ENCODE measurements at places on chromosomes 7 and 10.

DNA sequence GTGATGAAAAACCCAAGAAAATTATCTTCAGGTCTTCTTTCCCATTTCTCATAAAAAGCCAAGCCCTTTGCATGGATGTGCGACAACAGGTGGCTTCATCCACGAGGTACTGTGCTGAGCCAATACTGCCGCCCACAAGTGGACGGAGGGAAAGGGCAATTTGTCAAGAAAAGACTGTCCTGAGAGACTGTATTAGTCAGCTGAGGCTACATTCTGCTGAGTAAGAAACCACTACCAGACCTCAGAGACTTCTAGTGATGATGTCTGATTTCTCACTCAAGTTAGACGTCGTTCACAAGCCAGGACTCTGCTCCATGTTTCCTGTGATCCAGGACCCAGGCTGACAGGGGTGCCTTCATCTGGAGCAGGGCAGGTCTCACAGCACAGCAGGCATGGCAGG lies 171.5 kb upstream of the CDCA7L start:
- no peak for DNase-seq

DNA sequence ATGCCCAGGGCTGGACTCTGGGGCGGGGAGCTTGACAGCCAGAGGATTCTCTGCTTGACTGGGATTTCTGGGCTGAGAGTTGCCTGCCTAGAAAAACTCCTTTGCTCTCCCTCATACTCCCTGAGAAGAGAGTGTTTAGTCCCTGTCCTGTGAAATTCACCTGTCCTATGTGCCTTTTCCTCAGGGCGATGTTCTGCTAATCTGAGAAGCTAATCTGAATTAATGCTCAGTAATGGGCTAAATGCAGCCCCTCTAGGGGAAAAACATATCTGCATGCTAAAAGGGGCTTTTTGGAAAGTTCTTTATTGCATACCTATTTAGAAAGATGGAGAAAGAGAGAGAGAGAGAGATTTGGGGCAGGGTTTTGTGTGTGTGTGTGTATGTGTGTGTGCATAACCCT lies 454.4 kb downstream of the GATA3 start:
- no peak for DNase-seq

GRCh38 chr7:91323626-91324158 lies 59.5 kb downstream of the FZD1 start:
- no peak for DNase-seq

- DNase-seq, result no peak
Observed at GRCh38 chr10:21047096-21047495, 150.0 kb upstream of the NEBL start.

DNA sequence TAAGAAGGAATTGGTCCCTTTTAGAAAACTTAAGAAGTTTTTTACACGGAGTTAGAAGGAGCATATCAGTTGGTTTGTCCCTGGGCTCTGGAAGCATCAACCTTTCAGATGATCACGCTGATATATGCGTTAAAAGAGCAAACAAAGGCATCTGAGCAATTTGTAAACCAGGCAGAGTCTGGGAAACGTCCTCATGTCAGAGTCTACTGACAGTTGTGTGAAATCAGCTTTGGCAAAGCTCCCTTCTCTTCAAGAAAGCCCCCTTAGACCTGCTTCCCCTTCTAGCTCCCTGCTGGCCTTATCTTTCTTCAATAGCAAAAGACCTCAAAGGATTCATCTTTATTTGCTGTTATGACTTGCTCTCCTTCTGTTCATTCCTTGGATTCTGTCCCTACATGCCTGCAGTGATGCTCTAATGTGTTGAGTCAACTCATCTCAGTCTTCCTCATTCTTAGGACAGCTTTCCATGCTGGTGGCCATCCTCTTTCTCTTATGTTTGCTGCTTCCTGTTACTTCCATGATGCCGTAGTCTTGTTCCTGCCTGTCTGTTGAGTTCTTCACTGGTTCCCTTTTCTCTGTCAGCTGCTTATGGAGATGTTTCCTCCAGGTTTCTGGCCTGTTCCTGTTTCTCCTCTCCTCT lies 106.5 kb upstream of the BMPER start:
- no peak for DNase-seq

GRCh38 chr7:1460821-1461645 lies 1.8 kb upstream of the MICALL2 start:
- peak; percentile 69 for DNase-seq

DNA sequence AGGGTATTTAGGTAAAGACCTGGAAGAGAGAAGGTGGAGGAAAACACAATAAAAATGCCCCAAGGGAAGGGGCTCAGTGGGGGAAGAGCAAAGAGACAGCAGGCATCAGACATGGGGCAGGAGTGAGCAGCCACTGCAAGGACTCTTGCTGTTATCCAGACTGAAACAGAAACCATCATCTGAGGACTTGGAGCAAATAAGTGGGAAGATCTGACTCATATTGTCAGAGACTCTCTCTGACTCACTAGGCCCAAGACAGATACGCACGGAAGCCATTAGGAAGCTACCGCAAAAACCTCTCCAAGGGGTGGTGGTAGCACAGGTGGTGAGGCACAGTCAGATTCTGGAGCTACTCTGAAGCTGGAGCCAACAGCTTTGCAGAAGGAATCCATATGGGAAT lies 110.7 kb downstream of the RNF32 start:
- DNase-seq, result no peak

DNA sequence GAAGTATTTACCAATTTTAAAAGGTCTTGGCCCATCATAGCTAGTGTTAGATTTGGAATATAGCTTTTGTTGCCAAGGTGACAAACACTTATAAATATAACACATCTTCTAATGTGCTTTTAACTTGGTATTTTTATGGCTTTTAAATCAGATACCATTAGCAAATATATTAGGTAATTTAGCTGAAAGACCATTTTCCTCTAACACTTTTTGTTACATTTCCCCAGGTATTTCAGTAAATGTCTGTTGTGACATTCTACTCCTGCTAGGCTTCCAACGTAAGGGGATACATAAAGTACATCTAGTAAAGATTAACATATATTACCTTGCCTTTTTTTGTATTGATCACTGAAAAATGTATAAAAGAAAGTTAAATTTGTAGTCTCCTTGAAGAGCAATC lies 75.0 kb upstream of the SEM1 start:
- DNase-seq, result no peak

DNA sequence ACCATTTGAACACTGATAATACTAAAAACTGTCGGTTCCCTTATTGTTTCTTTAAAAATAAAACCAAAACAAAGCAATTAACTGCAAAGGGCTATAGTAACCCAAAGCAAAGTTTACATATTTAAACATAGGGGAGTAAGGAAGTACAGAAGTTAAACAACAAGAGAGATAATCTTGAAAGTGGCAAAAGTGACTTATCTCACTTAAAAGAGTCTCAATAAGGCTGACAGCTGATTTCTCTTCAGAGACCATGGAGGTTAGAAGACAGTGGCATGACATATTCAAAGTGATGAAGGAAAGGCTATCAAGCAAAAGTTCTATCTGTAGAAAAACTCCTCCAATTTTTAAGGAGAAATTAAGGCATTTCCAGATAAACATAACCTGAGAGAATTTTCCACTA lies 233.5 kb upstream of the HDAC9 start:
- no peak for DNase-seq

DNA sequence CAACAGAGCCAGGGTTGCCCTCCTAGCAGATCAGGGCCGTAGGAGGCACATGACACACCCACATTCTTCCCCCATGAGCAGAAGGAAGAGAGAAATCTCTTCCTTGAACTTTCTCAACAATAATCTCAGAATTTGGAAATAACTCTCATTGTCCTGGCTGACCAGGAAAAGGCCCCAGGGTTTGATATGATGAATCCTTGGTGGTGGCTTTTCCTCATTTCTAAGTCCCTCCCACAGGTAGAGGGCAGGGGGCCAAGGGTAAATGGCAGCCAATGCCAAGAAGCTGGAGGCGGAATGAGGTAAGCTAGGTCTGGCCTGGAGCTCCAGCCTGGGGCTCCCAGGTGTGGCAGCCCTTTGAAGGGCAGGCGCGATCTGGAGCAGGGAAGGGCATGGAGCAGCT lies 67.8 kb downstream of the GRB10 start:
- peak; percentile 66 for DNase-seq

DNA sequence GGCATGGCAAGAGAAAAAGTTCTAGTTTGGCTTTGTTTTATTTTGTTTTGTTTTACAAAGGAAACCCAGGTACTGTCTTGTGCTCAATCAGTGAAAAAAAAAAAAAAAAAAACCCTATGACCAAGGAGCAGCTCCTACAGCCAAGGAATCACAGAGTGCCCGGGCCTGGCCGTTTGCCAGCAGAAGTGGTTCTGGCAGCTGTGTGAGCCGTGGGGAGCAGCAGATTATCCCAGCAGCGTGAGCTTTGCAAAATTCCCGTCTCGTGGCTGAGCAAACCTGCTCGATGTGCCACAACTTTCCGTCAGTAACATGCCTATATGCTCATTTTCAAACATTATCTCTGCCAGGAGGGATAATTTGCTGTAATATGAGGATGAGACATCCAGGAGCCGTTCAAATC lies 293.7 kb downstream of the POU6F2 start:
- peak; percentile 39 for DNase-seq

- no peak for DNase-seq
Observed at GRCh38 chr7:2150445-2150815, 82.3 kb downstream of the MAD1L1 start.

DNA sequence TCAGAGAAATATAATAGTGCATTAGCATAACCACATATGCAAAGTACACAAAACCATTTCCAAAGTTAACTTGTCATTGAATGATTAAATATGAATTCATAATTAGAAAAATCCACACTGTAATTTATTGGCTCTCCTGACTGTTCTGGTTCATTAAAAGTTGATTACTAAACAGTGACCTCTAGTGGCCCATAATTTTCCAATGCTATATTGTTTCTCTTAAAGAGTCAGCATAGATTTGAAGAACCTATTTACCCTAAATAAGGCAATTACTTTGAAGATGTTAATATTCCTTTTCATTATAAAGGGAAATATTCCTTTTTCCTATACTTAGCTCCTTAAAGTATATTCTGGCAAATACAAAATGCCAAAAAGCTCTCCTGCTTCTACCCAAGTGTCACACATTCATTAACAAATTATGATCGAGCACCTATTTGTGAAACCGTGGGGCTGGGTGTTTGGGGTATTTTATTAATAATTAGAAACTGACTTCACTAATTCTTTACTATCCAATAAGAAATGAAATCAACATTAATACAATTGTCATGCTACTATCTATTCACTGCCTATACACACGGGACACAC lies 86.2 kb downstream of the HIBADH start:
- DNase-seq, result peak; percentile 34

GRCh38 chr7:75616421-75617167 lies 122.1 kb downstream of the HIP1 start:
- DNase-seq, result no peak

DNA sequence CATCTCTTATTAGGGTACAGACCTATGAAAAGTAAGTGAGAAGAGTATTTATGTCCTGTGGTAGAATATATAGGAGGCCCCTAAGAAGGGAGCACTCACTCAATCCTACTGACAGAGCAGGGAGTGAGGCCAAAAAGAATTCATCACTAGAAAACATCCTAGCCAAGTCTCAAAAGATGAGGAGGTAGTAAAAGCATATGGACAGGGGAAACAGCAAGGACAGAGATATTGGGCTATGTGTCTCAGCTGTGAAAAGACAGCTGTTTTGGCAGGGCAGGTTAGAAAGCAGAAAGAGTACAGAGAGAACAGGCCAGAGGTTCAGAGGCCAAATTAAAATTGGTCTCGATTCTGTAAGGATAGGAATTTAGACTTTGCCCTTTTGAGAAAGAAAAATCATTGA lies 548.3 kb upstream of the ANKRD30A start:
- no peak for DNase-seq

DNA sequence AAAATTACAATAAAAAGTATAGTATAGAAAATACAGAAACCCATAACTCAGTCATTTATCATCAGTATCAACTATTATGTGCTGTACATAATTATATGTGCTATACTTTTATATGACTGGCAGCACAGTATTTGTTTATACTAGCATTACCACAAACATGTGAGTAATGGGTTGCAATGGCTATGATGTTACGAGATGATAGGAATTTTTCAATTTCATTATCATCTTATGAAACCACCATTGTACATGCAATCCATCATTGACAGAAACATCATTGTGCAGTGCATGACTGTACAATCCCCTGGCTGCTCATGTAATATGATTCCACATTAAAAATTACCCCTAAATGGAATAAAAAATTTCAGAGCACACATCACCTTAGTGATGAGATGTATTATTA lies 55.7 kb upstream of the TMEM229A start:
- no peak for DNase-seq

GRCh38 chr7:72244826-72245398 lies 167.2 kb downstream of the CALN1 start:
- DNase-seq, result no peak

DNA sequence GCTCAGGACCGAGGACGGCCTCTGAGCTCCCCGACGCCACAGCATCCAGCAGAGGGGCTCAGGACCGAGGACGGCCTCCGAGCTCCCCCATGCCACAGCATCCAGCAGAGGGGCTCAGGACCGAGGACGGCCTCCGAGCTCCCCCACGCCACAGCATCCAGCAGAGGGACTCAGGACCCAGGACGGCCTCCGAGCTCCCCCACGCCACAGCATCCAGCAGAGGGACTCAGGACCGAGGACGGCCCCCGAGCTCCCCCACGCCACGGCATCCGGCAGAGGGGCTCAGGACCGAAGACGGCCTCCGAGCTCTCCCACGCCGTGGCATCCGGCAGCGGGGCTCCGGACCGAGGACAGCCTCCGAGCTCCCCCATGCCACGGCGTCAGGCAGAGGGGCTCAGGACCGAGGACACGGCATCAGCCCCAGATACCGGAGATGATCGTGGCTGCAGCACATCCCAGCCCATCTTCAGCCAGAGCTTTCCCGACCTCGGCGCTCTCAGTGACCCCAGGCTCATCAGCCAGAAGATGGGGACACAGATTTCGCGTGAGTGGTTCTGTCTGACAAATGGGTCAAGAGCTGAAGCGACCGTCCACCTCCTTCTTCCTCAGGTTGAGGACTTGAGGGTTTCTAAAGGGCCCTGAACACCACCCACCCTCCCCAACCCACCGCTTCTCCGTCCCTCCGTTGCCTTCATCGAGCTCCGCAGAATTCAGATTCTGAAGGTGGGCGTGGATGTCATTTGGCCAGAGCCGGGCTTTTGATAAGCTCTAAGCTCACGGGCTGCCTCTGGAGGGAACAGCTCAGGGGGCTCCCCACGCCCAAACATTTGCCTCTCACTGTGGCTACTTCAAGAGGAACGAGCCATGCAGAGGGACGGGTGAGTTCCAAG lies 55.8 kb upstream of the DNAAF5 start:
- DNase-seq, result no peak

GRCh38 chr7:116528008-116528789 lies 3.4 kb downstream of the CAV1 start:
- no peak for DNase-seq

DNA sequence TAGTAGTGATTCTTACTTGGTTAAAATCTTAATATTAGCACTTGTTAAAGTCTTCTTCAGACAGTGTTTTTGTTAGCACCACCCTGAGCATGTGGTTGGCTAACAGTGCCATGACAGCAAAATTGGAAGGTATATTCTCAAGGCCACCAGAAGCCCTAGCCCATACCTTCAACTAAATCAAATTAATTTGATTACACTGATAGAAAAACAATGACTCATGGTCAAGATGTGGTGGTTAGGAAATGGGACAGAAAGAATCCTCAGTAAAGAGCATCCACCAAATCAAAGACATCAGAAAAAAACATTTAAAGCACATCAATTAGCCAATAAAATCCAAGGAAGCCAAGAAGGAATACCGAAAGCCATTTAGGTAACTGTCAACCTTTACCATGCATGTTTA lies 75.5 kb downstream of the PIP4K2A start:
- DNase-seq, result no peak

GRCh38 chr10:69318106-69318866 lies 40.0 kb downstream of the HK1 start:
- peak; percentile 98 for DNase-seq
